Islet precursor cell (in vitro differentiated cells): ENCODE measurements at places on chromosomes 3 and 15.

DNA sequence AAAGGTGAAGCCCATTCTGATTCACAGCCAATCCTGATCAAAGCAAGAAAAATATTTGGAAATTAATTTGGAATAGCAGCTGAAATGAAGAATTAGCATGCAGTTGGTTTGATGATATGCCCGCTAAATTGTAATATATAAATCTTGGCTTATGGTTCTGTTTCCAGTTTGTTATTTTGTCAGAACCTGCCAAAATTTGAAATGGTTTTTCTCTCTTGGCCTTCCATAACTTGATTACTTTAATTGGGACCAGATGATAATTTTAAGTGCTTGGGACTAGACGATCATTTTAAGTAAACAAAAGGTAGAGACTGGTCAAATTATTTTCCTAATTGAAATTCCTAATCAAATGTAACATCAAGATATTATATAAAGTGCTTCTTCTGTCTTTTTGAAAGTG, 842.4 kb downstream of the TBL1XR1 start:
- no peak for DNase-seq

DNA sequence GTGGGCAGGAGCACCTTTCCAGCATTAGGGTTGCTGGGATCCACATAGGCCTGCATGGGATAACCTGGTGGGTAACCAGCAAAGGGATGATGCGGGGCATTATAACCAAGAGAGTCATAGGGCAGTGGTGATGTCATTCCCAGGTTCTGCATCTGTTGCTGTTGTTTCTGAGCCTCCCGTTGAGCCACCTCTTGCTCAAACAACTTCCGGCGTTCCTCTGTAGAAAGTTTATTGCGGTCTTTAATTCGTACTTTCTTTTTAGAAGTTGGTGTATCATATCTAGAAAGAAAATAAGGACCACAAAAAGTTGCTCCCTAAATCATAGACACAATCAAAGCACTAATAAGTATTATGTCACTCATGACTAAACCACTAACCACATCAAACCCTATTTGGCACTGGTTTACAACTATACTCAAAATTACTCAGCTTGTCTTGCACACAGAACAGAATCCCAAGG, 77.8 kb downstream of the NBEAL2 start:
- no peak for DNase-seq

DNA sequence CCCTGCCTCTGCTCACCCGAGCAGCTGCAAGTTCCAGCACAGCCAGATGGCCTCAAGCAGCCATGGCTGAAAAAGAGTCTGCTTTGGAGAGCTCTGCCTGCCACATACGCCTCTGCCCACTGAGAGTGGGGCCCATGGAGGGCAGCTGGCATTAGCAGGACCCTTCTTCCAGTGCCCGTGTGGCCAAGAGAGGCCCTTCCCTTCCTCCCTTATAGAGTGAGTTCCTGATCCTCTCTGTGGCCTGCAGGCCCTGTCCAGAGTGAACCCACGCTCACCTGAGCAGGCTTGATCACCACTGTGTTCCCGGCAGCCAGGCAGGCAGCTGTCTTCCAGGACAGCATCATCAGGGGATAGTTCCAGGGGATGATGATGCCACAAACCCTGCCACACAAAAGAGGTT, 41.4 kb upstream of the SLC41A3 start:
- DNase-seq: peak; percentile 41

DNA sequence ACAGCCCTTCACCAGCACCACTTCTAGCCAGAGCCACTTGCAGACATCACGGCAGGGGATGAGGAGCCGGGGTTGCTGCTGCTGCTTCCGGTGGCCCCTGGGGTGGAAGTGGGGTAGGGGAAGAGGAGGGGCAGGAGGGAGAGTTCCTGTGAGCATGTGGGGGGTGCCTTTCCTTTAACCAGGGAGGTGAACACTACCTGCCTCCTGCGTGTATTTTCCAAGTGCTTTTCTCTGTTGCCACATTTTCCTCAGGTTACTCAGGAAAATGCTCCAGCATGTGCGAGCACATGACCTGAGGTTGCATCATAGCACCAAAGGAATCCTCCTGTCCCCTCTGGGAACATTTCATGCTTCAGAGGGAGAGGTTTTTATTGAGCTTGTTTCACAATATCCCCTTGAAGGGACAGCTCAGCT, 12.2 kb upstream of the SACM1L start:
- peak; percentile 75 for DNase-seq

DNA sequence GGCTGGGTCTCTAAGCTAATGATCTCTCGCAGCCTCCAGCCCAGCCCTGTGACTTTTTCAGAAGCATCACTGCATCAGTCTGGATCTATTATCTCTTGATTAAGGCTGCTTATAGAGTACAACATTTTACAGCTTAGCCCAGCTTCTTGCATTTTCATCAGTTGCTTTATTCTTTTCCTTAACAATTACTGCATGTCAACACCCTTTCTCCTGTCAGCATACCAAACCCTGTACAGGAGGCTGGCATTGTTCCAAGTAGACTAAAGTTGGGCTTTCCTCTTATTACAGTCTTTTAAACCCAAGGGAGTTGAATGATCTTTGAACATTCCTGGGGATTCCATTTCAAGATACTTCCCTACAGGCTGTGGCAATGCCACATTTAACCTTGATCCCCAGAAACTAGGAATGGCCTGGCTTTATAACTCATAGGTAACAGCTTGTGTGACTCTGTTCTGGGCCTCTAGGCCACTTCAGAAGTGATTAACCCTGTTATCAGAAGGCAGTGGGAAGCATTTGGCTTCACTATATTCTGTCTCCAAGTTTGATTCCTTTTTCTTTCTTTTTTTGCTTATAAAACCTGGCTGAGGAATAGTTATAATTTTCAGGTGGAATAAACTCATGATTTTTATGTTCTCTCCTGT, 182.9 kb downstream of the KCNMB2 start:
- DNase-seq: no peak

GRCh38 chr3:40911928-40912327, 287.4 kb upstream of the CTNNB1 start:
- DNase-seq: no peak

DNA sequence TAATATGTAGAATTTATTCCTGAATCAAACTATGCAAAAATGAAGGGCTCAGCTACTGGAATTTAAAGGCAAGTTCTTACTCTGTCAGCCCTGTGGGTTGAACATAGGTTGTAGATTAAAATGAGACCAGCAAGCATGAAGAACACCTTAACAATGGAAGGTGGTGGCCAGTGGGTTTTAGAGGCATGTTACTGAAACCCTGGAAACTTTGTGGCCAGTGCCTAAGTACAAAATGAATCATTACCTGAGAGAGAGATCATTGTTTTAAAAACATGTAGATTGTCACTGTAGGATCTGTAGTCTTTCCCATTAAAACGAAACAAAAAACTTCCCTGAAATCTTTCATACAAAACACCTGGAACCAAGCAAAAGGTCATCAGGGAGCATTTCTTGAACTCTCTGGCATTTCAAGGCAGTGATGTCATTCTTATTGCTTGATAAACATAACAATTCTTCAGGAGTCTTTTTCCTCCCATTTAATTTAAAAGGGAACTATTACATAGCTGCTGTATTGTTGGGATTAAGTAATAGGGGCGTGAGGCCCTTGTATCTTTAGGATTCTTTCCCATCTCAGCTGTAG, 51.8 kb downstream of the TMEM108 start:
- DNase-seq: no peak

GRCh38 chr15:67199881-67200763, 54.3 kb downstream of the AAGAB start:
- DNase-seq: no peak

- peak; percentile 52 for DNase-seq
Observed at GRCh38 chr3:134334901-134335280, 39.4 kb downstream of the AMOTL2 start.
